ENCODE measurements at places on chromosomes 5 and 9.

DNA sequence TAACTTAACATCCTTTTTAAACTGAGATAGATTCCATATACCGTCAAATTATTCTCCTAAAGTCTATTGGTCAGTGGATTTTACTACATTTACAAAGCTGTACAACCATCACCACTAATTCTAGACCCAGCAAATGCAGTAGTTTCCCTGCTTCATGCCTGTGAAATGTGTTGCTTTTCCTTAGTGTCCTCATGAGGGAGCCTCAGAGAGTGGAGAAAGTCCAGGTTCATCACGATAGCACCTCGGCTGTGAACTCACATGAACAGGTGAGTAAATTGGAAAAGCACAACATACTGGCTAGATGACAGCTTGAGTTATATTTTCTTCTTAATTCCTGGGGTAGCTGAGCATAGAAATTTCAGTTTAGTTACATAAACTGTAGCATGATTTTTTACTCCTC, 653.7 kb downstream of the MTRR start:
- no peak for DNase-seq

DNA sequence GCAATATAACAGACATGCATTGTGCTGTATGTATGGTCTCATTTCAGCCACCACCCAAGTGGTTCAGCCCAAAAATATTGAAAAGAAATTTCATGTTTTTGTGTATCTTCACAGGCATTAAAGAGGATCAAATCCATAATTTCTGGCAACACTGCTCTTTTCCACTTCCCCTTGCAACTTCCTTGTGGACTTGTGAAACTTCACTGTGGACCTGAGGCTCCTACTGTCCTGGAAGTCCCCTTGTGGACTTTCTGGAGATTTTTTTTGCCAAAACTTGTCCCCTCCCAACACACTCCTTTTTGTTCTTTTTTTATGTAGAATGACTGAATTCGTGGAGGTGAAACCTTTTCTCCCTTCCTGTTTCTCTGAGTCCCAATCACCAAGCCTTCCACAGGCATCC, 14.3 kb downstream of the OTULINL start:
- no peak for DNase-seq

GRCh38 chr5:173963867-173964441, 25.0 kb upstream of the C5orf47 start:
- no peak for DNase-seq

GRCh38 chr9:88174324-88174723, 36.0 kb upstream of the SPATA31C2 start:
- no peak for DNase-seq

DNA sequence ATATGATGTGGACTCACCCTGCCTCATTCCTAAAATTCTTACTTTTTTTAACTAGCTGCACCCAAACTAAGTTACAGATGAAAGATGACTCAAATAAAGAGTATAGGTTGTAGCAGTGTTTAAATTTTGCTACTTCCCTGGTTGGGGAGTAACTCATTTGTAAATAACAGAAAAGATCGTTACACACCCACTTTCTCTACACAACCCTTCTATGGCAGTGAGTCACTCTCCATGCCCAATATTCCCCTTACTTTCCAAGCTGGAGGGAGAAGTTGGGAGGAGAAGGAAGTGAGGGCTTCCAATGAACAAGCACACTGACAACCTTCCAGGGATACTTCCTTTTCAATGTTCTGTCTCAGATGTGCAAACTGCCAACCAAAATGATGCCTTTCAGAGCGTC, 1.9 kb downstream of the RASEF start:
- no peak for DNase-seq

DNA sequence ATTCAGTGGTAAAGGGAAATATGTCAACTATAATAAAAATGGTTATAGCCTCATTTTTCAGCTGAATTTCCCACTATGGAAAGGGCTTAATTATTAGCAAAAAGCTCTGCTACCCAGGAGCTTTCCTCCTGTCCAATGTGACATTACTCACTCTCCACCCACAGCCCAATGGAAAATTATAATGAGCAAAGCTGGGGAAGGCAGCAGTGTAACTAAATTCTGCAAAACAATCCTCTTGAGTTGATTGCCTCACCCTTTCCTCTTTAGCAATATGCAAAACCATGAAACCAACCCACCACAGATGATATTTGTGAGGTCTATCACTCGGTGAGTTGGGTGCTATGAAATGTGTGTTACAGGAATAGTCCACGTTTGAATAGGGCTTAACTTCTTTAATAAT, 14.0 kb upstream of the PLPPR1 start:
- no peak for DNase-seq

- no peak for DNase-seq
Measured at GRCh38 chr9:134325096-134325812, 1.0 kb upstream of the RXRA start.

DNA sequence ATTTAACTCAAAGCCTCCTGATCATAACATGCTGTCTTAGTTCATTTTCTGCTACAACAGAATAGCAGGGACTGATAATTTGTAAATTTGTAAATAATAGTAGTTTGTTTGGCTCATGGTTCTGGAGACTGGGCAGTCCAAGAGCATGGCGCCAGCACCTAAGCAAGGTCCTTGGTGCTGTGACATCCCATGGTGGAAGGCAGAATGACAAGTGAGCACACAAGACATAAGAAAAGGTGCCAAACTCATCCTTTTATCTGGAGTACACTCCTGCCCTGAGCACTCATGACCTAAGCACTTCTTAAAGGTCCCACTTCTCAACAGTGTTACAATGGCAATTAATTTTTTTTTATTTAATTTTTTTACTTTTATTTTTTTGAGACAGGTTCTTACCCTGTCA, 16.1 kb downstream of the UBE2B start:
- DNase-seq: no peak

DNA sequence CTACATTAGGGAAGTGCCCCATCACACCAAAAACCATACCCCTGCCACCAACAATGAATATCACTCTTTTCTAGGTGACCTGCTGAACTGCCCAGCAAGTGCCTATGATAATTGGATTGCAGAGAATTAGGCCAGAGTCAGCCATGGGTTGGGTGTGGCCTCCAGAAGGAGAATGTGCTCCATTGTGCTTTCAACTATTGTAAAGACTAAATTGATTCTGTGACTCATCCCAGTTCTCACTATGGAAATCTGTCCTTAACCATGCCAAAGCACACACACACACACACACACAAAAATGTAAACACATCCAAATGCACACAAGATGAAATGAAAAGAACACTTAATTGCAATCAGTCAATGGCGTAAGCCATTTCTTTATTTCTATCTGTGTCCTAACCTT, 25.7 kb downstream of the DRD1 start:
- no peak for DNase-seq

GRCh38 chr9:79001012-79001411, 570.8 kb upstream of the TLE4 start:
- no peak for DNase-seq

- no peak for DNase-seq
Measured at GRCh38 chr5:172846249-172846648, 12.2 kb downstream of the ERGIC1 start.

DNA sequence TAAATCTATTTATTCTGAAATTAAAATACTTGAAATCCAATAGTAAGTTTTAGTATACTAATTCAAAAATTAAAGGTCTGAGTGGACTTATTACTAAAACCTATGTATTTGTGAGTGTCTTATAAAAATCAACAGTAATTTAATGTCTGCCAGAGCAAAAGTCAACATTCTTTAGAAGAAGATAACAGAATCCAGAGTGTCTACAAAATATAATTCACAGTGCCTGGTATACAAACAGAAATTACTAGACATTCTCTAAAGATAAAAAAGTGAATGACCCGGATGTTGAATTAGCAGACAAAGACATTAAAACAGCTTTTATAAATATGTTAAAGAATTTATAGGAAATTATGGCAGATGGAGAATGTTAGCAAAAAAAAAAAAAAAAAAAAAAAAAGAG, 22.4 kb upstream of the IRX4 start:
- no peak for DNase-seq

DNA sequence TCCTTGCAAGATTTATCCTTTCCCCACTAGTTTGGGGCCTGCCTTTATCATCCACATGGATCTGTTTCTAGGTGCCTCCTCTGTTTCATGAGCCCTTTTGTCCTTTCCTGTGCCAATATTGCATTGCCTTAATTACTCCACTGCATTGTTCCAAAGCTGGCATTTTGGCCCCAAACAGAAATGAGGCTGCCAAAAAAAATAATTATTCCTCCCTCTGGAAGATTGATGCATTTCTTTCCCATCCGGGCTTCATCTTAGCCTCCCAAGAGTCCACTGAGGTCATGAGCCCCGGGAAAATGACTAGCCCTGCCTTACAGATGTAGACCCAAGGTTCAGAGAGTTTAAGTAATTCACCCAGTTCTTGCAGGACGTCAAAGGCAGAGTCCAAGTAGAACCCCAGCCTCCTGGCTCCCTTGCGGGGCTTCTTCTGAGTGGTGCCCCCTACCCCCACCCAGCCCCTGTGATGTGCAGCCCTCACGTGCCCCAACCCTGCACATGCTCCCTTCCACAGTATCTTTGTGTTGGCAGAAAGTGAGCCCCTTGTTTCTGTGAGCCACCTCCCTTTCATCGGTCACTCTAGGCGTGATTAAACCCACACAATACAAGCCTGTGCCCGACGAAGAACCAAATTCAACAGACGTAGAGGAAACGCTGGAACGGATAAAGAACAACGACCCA, 62.1 kb downstream of the TMOD1 start:
- no peak for DNase-seq

DNA sequence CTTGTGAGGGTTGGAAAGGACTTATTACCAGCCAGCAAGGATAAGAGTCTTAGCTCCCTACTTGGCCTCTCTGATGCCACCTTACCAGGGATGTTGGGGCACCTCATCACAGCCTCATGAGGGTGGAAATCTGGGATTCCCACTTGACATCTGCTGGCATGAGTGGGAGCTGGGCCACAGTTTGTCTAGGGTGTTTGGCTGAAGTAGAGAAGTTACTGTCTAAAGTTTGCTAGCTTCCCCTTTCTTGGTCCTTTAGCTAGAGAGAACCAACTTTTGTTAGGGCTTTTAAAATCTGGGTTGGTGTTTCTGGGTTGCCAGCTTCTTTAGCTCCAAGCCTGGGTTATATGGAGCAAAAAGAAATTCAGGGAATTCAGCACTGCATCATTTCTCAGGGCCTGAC, 57.5 kb upstream of the GNA14 start:
- DNase-seq: no peak

DNA sequence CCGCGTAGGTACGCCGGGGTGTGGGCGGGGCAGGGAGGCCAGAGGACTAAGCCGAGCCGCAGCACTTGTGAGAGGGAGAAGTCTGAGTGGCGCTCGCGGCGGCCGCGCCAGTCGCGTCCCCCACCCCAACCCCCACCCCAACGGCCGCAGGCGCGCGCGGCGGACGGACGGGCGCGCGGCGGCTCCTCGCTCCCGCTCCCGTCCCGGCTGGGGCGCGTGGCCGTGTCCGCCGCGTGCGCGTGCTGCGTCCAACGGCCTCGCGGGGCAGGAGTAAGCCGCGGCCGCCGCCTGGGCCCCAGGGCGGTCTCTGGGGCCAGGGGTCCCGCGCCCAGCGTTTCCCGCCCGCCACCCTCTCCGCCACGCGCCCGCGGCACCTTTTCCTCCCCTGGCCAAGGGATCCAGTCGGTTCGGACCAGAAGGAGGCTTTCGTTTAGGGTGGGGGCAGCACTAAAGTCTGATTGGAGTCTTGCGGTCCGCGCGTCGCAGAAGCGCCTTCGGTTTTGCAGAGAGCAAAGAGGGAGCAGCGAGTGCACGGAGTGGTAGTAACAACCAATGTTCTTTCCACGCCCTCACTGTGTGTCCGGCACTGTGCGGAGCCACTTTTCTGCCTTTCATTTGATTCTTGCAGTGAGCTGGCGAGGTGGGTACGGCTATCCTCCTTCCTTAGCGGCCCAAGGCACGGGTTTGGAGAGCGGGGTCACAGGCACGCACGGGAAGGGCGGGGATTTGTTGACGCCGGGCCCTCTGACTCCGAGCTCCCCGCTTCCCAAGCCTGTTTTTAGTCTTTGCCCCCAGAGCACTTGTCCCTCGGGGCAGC, 483 bp downstream of the G3BP1 start:
- peak; percentile 28 for DNase-seq

- DNase-seq: peak; percentile 36
Measured at GRCh38 chr5:87411973-87412629, 629 bp downstream of the CCNH start.

DNA sequence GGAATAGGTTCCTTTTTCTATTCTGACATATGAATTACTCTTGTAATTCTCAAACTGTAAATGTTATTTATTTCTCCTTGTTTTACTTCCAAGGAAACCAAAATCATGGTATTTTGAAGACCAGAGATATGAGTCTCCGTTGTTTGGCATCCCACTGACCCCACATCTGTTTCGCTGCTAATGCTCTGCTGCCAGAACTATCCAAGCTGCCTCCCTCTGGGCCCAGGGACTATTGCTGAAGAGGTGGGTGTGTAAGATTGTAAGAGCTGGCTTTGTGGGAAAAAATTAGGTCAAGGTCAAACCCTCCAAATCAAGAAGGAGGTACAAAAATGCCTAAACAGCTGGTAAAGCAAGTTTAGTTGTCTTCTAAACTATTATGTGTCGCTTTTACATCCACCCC, 129.4 kb upstream of the MYO10 start:
- DNase-seq: no peak

DNA sequence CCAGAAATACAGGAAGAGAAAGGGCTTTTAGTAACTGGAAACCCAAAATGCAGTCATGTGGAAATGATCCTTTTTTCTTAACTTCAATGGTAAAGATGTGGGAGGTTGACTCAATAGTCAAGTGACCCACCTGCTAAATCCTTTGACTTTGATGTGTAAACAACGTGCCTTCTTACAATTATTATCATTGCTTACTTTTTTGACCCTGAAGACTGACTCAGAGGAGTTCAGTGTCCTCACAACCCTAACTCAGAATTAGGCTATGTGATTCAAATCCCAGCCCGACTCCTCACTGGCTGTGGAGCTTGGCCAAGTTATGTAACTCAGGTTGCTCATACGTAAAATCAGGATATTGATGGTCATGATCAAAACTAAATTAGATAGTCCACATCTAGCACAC, 27.9 kb downstream of the ANXA1 start:
- no peak for DNase-seq

DNA sequence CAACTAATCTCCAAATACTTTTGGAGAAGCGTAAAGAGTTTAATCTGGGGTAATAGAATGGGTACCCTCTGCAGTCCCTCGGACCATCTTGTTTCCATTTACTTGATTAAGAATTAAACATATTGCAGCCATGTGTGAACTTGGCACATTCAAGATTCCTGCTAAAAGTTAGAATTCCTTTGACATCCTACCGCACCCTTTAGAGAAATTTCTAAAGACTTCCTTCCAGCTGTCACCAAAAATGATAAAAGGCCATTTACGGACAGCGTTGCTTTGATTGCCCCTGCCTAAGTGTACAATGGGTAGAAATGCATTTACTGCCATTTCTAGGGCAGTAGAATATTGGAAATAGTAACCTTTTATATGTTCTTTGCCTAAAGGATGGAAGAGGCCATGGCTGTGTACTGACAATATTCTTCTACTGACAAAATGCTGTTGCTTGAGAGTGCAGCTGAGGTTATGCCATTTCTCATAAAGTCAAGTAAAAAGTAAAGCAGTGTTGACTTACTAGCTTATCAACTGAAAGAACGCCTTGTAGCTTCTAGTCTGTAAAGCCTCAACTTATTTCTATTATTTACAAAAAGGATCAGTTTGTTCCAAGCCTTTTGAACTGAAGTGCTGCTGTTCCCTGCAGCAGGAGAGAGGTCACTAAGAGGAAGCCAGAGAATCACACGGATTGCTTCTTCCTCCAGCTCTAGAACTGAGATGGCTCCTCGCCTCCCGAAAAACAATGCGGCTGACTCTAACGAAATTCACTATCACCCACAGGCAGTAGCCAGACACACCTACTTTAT, 139.8 kb upstream of the BASP1 start:
- DNase-seq: no peak
